Spinal cord (tissue), 10 donors: ENCODE measurements at places on chromosomes 12 and 14. TPM values are rescaled to one million over a fixed set of nuclear protein-coding genes. Genes with fewer than 3 reads are reported as not detected.

The HECTD1 gene
- 192 TPM for total RNA-seq

The TPPP2 gene
- not detected for total RNA-seq

The SLC5A8 gene
- total RNA-seq: 1.1 TPM

The TAPBPL gene
- 7.6 TPM for total RNA-seq

The AGAP2 gene
- total RNA-seq: 27.5 TPM

The TAS2R9 gene
- total RNA-seq: 1.4 TPM

The LGR5 gene
- 8.3 TPM for total RNA-seq

The CBLN3 gene
- total RNA-seq: 0.59 TPM

The IPO8 gene
- 61.5 TPM for total RNA-seq

The AQP2 gene
- not detected for total RNA-seq

The MYH6 gene
- total RNA-seq: 0.11 TPM

The CMA1 gene
- total RNA-seq: not detected

The ANKRD33 gene
- not detected for total RNA-seq

The MRPS35 gene
- 64.8 TPM for total RNA-seq
